Activated CD4-positive, alpha-beta T cell treated with anti-CD3 and anti-CD28 coated beads, Interleukin-2, Interleukin-4, amounts not matched to agents 100 ng/mL and 50 ng/mL, durations not matched to agents 16 hours and 8 hours (primary cell): ENCODE measurements at places on chromosomes 5 and 9.
A peak's percentile ranks its signal among the peaks of the same experiment; 100 is the strongest.

DNA sequence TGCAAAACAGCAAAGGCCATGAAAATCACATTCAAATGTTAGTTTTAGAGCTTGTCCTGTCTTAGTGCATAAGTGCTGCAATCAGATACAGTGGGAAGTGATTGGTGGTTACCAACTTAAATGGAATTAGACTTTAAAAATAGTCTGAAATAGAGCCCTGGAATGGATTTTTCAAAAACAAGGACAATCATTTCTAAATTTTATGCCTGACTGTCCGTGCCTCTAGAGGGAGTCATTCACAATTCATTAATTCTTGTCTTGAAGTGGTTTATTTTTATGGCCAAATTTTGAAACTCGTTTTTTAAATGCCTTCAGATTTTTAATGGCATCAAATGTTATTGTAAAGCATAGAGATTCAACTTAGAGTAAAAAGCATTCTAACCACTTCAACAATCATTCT, 561.8 kb upstream of the DAB2 start:
- DNase-seq, result no peak

GRCh38 chr9:94770334-94770733, 43.8 kb downstream of the AOPEP start:
- no peak for DNase-seq

DNA sequence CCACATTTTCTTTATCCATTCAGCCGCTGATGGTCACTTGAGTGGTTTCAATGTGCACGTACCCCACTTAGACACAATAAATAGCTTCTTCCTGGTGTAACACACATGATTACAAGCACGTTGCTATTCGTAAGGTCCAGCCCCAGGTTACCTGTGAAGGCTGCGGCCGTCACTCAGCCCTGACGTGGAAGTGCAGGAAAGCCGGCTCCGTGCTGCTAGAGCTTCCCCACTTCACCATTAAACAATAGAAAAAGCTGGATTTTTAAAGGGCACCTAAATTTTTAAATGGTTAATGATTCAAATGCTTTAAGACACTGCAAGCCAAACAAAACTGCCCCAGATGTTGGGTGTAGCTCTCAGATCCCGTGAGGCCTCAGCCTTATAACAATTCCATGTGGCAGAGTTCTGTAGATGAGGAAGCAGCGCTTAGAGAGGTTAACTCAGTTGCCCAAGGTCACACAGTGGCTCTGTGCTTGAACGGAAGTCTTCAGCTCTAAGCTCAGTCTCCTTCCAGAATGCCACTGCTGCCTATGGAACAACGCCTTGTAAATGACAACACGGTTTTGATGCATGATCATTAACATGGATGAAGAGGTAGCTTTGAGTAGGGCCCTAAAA, 125.7 kb downstream of the COL23A1 start:
- no peak for DNase-seq

- peak; percentile 27 for DNase-seq
These were observed 6.5 kb downstream of the TBC1D2 start for GRCh38 chr9:98248737-98249474.

DNA sequence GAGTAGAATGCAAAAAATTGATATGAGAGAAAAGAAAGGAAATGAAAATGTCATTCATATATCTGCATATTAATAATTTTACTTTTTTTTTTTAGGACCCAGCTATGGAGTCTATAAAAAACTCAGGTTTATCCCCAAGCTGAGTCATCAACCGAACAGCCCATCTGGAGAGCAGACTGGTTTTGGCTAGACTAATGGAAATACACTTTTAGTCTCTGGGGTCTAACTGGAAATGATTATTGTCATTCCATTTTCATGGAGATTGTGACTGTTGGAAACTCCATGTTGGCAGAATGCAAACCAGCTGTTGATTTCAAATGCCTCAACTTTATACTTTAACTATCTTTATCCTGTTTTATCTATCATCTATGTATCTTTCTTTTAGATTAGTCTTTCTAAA, 28.7 kb downstream of the ANXA1 start:
- no peak for DNase-seq

GRCh38 chr5:59069438-59070079, 486.7 kb downstream of the RAB3C start:
- no peak for DNase-seq

DNA sequence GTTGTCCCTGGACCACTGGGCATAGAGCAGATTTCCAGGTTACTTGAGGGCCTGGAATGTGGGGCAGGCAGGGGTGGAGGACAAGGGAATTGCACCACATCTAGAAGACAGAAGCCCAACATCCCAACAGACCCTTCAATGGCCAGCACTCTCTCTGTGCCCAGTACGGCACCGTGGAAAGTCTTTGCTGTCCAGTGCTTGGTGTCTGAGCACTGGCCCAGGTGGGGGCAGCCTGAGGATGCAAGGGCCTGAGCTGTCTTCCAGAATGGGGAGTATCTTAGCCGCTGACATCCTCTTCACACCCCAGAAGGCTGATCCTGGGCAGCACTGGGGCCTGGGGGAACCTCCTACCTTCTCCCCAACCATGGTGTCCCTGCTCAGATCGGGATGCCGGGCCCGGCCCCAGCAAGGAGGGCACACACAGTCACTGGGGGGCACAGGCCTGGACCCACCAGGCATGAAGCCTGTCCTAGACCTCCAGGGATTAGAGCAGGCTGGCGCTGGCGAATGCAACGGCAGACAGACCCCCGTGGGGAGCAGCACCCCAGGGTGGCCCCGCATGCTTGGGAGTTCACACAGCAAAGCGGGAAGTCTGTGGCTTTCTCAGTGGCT, 40.6 kb upstream of the OLFM1 start:
- no peak for DNase-seq
